ENCODE measurements at places on chromosomes 11 and 22.
A peak's percentile ranks its signal among the peaks of the same experiment; 100 is the strongest.

GRCh38 chr22:19800761-19801244 is 40.2 kb downstream of the TBX1 start:
- DNase-seq = no peak

- DNase-seq = peak; percentile 73
Observed at GRCh38 chr22:20156611-20157429, 6.0 kb upstream of the CCDC188 start.

- DNase-seq = no peak
Observed at GRCh38 chr11:115148691-115149090, 355.5 kb downstream of the CADM1 start.

DNA sequence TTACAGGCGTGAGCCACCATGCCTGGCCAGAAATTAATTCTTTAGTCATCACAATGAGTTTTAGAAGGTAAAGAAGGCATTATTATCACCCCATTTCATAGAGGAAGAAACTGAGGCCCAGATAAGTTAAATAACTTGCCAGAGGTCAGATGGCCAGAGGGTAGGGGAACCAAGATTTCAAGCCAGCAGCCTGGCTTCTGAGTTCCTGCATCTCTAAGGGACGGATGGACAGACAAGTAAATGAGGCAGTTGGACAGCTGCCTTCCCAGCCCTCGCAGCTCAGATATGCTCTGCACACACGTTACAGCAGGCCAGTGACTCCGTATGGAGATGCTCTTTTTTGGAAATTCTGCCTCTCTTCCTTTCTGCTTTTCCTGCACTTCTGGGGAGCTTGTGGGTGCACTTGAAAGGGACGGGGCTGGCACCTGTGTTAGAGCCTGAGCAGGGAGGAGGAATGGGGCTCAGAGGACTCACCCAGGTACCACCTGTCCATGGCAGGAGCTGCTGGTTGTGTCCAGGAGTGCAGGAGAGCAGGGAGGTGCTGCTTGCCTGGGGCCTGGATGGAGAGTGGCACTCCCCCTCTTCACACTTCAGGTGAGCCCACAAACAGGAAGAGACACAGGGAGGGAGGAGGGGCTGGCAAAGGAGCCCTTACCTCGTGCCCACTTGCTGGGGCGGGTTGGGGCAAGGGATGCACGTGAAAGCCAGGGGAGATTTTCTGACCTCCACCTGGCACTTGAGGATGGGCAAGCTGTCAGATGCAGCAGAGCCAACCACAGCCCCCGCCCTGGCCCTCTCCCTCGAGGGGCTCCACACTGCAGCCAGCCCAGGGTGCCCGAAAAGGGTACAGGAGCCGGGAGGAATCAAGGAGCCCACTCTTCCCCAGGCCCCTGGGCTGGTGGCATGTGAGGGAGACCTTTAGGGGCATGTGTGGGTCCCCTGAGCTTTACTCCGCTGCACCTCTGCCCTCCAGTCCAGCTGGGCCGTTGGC is 3.3 kb upstream of the FXYD2 start:
- no peak for DNase-seq

GRCh38 chr22:35719212-35719875 is 1.7 kb downstream of the APOL5 start:
- DNase-seq = no peak

All from activated naive CD8-positive, alpha-beta T cell treated with anti-CD3 and anti-CD28 coated beads, Interleukin-2, amount 50 U/mL, for 16 hours (primary cell).